ENCODE measurements at places on chromosomes 4 and X.

GRCh38 chr4:33187035-33187434 lies 2466.9 kb downstream of the PCDH7 start:
- DNase-seq, result no peak

DNA sequence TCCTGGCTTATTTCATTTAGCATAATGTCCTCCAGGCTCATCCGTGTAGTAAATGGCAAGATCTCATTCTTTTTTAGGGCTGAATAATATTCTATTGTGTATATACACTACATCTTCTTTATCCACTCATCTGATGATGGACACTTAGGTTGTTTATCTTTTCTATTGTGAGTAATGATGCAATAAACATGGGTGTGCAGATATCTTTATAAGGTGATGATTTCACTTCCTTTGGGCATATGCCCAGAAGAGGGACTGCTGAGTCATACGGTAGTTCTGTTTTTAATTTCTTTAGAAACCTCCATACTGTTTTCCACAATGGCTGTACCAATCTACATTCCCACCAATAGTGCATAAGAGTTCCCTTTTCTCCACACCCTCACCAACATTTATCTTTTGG lies 317.6 kb upstream of the CNKSR2 start:
- no peak for DNase-seq

- no peak for DNase-seq
Observed at GRCh38 chrX:117838581-117839331, 277.9 kb downstream of the KLHL13 start.

- no peak for DNase-seq
Observed at GRCh38 chr4:126991965-126992364, 640.8 kb upstream of the INTU start.

DNA sequence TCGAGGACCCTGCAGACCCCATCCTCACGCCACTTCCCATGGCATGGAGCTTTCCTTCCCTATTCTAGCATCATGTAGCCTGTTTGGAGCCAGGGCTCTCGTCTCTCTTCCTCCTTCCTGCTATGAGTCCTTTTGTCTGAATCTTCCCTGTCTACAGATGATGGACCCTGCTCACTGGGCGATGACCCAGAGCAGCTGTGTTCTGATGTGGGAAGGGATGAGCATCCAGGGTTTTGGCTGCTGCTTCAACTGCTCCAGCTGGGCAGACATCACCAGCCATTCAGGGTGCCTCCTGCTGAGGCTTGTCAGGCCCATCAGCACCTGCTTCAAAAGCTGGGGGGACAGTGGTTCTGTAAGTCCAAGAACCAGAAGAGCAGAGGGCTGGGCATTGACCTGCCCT lies 3.2 kb upstream of the CCKAR start:
- no peak for DNase-seq

DNA sequence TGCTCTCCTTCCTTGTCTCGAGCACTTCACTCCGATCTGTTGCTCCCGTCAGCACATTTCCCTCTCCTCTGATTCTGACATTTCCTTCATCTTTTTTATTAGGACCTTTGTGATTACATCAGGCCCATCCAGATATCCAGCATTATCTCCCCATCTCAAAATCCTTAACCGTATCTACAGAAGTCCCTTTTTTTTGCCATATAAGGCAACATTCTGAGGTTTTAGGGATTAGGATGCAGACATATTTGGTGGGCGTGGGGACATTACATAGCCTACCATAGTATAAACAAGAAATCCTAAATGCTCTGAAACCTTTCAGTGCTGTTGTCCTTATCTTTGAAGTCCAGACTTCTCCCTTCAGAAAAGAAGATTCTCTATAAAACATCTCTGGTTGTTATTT lies 505.0 kb upstream of the PITX2 start:
- DNase-seq, result no peak

DNA sequence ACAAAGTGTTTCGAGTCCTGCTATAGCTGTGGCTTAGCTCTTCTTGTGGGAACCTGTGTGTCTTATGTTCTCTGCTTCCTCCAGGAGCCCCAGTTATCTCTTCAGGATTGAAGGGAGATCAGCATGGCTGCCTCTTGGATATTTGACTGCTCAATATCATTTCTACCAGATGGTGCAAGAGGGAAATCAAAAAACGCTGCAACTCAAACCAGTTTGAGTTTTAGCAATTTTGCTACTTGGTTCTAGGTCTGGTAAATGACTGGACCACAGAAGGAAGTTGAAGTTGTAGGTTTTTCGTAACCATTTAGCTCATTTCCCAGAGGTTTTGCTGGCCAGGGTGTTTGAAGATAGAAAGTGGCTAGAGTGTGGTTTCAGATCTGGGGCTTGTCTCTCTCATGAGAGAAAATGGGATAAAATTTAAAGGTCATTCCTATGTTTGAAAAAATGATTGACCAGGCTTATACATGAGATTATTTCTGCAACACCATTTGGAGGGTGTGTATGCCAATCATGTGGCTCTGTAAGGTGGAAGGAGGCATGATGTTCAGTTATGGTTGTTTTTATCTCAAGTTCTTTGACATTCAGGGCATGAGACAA lies 210.4 kb downstream of the SPRY1 start:
- no peak for DNase-seq

DNA sequence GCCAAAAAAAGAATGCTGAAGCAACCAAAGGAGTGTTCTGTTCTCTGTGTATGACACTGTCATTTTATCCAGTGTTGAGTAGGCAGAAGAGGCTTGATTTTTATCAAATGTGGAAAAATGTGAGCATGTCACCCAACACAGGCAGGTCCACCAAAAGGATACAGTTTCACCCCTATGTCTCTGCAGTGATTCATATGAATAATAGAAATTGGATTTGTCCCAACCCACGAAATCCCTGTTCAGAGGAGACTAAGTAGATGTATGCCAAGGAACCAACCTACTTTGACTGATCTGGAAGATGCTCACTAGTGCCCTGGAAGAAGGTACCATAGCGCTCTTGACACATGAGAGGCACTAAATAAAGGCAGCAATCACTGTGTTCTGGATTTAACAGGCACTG lies 72.5 kb downstream of the FGF13 start:
- DNase-seq, result no peak

GRCh38 chrX:133776072-133776471 lies 209.3 kb downstream of the GPC3 start:
- peak; percentile 70 for DNase-seq

GRCh38 chr4:138087066-138087719 lies 155.0 kb downstream of the SLC7A11 start:
- DNase-seq, result no peak

- DNase-seq, result no peak
Observed at GRCh38 chrX:102765217-102765616, 44.7 kb downstream of the GPRASP3 start.
